ENCODE measurements at places on chromosomes 12 and 14.
A peak's percentile ranks its signal among the peaks of the same experiment; 100 is the strongest.

DNA sequence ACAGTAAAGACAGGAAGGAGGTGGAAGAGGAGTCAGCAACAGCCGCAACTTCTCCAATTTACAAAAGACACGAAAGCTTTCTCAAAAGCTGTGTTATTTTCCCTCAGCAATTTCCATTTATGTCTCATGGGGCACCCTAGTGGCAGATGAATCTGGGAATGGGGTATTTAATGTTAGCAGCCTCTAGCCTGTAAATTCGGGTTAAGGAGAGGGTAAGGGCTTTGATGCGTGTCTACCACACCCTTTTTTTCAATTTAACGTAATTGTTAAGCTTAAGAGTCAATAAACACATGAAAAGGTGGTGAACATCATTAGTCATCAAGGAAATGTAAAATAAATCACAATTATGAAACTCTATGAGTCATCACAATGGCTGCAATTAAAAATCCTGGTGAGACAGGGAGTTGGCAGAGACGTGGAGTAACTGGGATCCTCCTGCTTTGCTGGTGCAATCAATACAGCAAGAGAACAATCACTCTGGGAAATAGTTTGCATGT lies 986.4 kb downstream of the AACS start:
- no peak for DNase-seq

- DNase-seq = no peak
Measured at GRCh38 chr14:55589171-55589570, 9.2 kb downstream of the KTN1 start.

- no peak for DNase-seq
Measured at GRCh38 chr12:90515199-90516175, 439.5 kb downstream of the CCER1 start.

DNA sequence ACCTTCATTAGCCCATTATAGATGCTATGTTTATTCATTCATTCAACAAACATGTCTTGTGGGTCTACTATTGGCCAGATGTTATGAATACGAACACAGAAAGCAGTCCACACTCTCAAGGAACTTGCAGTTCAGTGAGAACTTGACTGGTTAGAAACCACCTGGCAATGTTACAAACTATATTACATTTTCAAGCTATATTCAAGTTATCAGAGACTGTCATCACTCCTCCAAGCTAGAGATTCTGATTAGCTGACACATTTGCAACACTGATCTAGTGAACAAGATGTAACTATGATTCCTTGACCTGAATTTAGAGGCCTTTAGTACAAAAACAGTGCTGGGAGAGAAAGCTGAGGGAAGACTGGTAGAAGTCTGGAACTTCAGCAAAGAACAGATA lies 170.7 kb upstream of the EEA1 start:
- no peak for DNase-seq

DNA sequence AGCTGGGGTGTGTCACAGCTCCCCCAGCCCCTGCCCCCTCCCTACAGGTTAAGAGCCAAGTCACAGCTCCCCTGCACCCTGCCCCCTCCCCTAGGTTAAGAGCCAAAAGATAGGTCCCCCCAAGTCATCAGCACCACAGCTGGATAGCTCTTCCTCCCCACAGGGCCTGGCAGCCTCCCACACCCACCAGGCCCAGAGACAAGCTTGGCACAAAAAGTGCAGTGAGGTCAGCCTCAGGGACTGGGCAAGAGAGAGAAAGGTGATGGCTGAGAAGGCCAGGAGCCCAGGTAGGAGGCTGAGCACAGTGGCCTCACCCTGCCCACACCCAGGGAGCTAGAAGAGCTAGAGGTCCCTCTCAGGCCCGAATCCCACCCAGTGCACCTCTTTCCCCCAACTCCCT lies 8.7 kb downstream of the ITGA7 start:
- no peak for DNase-seq

DNA sequence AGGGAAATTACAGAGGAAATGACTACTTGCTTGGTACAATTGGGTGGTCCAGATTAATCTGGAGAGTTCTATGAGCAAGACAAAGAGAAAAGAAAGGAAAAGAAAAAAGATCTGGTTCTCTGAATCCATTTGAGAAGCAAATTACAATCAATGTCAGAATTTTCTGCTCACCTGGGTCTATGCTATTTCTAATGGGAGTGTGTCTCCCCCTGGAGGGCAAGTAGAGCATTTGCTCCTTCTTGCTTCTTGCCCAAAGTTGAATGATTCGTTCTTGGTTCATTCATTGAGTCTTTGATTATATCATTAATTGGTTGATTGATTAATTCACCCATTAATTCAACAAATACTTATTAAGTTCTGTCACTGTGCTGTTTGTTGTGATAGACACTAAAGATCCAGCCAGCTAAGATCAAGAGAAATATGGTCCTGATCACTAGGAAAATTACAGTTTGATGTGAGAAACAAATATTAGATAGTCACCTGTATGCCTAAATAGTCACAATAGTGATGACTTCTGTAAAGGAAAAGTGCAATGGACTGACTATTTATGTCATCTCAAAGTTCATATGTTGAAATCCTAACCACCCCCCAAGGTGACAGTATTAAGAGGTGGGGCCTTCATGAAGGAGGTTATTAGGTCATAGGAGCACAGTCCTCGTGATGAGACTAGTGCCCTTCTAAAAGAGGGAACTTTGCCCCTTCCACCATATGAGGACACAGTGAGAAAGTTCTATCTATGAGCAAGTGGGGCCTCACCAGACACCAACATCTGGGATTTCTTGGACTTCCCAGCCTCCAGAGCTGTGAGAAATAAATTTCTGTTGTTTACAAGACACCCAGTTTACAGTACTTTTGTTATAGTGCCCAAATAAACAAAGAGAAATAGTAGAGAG lies 8.0 kb upstream of the ASB8 start:
- DNase-seq = peak; percentile 53

DNA sequence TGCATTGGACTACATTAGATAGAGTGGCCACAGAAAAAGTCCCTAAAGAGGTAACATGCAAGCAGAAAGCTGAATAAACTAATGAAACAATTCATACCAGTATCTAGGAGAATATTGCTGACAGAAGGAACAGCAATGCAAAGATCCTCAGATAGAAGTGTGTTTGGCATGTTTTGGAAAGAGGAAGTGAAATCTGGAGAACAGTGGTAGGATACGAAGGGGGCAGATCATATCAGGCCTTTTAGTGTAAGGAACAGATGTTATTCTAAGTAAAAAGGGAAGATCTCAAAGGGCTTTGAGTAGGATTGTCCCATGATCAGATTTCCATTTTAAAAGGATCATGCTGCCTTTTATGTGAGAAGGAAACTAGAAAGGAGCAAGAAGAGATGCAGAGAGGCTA lies 342.9 kb downstream of the PAWR start:
- no peak for DNase-seq

DNA sequence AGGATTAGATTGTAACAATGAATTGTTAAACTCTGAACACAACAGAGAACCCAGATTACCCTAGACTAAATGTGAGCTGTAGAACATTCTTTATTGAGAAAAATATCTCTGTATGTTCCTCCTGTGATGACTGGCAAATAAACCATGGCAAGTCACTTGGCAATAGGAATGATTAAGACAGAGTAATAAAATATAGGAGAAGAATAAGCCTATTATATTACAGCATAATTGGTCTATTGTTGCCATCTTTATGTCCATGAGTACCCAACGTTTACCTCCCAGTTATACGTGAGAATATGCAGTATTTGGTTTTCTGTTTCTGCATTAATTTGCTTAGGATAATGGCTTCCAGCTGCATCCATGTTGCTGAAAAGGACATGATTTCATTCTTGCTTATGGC lies 211.2 kb upstream of the AVPR1A start:
- no peak for DNase-seq

- no peak for DNase-seq
Measured at GRCh38 chr14:53538316-53538881, 385.3 kb upstream of the DDHD1 start.

DNA sequence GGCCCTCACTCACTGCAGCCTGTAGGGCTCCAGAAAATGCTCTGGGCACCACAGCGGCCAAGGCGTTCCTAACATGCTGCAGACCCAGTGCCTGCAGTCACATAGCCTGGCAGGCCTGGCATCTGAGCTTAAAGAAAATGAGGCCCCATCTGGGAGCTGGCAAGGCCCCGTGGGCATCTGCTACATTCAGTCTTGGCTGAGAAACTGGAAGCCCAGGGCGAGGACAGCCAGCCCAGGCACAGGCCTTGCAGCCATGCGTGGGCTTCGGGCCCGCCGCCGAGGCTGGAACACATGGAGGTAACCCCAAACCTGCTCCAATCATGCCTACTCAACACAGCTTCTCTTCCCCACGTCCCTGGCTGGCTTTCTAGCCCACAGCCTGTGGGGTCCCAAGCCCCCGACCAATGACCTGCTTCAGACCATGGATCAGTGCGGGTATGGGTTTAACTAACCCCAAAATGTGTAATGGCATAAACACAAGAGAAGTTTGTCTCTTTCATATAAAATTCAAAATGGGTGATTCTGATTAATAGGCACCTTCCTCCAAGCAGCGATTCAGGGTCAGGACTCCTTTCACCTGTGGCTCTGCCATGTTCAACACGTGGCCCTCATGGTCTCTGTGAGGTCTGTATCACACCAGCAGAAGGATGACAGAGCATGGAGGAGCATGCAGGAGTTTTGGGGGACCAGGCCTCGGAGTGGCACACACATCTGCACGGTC lies 6.4 kb downstream of the NGB start:
- DNase-seq = no peak

DNA sequence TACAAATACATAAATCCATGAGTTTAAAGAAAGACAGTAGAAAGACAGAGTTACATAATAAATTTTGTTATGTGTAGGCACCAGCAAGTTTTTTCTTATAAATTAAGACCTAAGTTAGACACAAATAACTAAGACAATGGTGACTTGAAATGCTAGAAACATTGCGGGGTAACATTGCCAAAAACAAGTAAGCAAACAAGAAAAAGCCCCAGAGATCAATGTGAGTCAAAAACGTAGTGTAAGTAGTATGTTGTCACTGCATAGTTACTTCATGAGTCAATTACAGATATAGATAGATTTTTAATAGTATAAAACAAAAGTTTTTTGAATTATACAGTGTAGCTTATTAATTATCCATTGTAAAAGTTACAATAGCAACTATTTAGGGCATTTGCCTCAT lies 83.4 kb downstream of the CNTN1 start:
- no peak for DNase-seq

GRCh38 chr12:64944966-64945365 lies 120.5 kb downstream of the TBC1D30 start:
- no peak for DNase-seq

DNA sequence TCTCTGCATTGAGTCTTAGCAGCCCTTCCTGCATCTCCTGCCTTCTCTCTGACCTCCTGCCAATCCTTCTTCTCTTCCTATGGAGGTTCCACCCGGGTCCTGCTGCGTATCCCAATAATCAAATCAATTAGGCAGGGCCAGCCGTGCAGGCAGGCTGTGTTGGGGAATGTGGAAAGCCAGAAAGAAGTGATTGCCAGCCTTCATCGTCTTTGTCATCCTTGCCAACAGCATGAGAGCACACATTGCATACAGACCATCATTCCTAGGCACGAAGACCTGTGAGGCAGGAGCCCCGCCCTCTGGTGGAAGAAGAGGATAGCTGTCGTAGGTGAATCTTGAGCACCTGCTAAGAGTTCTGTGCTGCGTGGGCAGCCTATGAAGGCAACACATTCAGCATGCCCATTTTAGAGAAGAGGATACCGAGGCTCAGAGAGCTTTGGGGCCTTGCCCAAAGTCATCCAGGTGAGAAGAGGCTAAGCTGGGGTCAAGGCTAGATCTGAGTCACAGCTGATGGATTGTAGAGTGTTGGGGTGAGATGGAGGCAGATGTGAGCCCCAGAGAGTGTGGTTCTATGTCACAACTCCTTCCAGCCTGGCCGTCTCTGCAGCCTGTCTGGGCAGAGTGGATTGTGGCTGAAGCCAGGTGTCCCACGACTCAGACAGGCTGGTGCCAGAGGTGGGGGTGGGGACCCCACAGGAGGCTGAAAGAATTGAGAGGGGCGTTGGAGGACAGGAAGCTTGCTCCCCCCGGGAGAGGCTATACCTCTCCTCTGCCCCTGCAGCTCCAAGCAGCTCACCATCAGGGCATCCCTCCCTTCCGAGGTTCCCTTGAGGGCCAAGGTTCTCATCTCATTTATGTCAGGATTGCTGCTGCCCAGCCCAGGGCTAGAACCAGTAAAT lies 12.7 kb downstream of the C14orf132 start:
- DNase-seq = no peak

- DNase-seq = no peak
Measured at GRCh38 chr12:43973385-43973784, 137.5 kb downstream of the TMEM117 start.

GRCh38 chr12:15540469-15540872 lies 218.2 kb downstream of the PTPRO start:
- no peak for DNase-seq

DNA sequence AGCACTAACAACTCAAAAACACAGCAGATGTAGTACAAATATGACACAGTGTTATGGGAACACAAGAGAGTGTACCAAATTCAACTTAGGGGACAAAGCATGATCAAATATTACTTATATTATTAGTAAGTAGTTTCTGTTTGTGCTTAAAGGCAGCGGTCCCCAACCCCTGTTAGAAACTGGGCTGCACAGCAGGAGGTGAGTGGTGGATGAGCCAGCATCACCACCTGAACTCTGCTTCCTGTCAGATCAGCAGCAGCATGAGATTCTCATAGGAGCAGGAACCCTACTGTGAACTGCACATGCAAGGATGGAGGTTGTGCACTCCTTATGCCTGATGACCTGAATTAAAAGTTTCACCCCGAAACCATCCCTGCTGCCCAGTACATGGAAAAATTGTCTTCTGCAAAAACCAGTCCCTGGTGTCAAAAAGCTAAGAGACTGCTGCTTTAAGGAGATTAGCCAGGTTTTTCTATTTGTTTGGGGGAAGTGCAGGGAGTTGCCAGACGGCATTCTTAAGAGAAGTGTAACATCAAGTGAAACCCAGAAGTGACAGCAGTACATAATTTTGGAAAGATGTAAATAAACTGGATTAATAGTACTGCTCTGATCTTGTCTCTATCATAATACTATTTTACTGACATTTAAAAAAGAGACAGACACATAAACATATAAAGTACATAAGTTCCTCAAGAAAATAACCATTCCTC lies 26.7 kb downstream of the GTF2A1 start:
- no peak for DNase-seq

DNA sequence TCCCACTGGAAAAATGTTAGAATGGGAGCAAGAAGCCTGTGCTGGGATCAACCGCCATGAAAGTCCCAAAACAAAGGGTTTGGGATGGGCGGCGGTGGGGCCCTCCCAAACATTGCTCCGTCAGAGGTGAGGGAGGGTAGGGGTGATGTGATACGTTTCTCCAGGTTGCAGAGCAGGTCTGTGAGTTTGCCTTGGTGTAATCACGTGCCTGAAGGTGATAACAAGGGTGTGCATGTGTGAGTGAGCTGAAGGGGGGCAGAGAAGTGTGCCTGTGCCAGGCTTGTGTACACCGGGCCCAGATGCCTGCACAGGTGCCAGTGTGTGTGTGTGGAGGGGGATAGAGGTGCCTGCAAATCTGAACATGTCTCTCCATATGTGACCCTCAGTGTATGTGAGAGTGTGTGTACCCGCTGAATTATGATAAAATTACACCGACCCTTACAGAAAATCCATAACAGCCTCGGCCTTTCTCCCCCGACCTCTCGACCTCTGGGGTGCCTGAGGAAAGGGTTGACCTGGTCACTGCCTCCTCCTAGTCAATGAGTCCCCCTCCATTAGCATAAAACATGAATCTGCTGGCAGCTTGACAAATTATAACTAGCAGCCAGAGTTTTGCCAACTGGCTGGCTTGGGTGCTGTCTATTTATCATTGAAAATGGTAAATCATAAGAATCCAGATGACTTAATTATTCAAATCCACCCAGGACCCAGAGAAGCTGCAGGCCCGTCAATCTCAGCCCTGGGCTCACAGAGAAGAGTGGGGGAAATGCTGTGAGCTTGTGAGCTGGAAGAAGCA lies 55.6 kb downstream of the SMUG1 start:
- DNase-seq = no peak

GRCh38 chr14:105541218-105541875 lies 15.0 kb downstream of the TMEM121 start:
- DNase-seq = no peak

Measured in AML-193 (cell line).